Posterior vena cava (tissue), 2 donors: ENCODE measurements at places on chromosomes 4 and X.

GRCh38 chrX:79065696-79066095, 78.8 kb upstream of the GPR174 start:
- no peak for DNase-seq

GRCh38 chrX:40709395-40709794, 25.9 kb downstream of the MED14 start:
- DNase-seq: no peak

DNA sequence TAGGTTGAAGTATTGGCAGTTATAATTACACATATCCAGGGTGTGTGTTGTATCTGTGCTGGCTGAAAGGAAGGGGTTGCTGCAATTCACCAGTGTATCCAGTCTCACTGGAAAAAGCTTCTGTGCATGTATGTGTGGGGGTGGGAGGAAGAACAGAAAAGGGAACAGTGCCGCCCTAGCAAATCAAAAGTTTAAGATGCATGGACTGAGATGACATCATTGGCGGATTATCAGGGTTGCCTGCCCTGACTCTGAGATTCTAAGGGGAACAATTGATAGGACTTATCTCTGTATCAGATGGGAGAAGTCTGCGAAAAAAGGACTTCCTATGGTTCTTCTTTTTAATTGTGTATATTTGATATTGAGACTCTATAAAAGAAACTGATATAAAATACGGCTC, 3.5 kb downstream of the SLC25A43 start:
- no peak for DNase-seq

DNA sequence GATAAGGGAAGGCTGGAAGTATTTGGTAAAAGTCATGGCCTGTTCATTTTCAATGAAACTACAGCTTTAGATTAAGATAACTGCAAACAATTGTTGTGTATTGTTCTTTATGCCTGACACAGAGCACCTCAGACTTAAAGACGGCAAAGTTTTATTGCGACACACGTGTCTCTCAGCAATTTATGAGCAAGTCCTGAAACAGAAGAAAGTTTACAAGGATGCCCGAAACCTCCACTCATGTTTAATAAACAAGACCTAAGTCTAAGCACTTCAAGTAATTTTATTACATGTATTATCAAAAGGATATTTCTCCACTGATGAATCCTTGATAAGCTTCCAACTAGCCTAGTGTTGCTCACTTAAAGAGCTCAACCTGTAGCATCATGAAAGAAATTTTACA, 51.0 kb downstream of the DHX15 start:
- DNase-seq: no peak

GRCh38 chr4:54543088-54543795, 114.5 kb upstream of the KIT start:
- DNase-seq: no peak

- no peak for DNase-seq
These were observed 25.0 kb downstream of the ADGRA3 start for GRCh38 chr4:22490718-22491315.

- DNase-seq: no peak
These were observed 14.2 kb upstream of the PJA1 start for GRCh38 chrX:69179380-69179911.

DNA sequence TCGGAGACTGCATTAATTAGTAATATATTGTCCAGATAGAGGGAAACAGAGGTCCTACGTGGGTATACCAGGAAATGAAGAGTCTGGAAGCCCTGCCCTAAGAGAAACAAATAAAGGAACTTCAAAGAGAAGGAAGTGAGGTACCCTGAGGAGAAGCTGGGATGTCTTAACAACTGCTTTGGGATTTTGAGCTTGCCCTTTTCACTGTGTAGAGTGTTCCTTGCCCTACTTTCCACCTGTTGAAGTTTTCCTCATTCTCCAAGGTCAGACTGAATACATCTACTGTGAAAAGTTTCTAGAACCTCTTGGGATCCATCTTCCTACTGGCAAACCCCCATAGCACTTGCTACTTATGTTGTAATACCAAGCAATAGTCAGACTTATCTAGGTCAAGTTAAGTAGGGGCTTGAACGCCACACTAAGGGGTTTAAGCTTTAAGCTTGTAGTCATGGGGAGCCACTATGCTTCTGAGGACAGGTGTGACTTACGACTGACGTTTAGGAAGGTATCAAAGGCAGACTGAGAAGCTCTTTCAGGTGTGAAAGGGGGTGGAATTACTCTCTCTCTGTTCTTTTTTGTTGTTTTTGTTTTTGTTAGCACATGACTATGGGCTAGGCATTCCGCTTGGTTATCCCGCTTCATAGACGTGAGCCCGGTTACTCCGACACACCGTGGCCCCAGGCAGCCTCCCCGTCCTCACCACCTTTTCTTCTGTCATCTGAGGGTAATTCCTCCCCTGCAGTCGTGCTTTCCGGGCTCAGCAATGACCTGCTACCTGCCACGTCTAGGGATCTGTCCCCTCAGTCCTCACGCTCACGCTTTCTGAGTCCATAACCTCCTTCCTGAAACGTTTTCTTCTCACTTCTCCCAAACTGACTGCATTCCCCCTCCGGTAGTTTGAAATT, 959 bp upstream of the REST start:
- DNase-seq: no peak

DNA sequence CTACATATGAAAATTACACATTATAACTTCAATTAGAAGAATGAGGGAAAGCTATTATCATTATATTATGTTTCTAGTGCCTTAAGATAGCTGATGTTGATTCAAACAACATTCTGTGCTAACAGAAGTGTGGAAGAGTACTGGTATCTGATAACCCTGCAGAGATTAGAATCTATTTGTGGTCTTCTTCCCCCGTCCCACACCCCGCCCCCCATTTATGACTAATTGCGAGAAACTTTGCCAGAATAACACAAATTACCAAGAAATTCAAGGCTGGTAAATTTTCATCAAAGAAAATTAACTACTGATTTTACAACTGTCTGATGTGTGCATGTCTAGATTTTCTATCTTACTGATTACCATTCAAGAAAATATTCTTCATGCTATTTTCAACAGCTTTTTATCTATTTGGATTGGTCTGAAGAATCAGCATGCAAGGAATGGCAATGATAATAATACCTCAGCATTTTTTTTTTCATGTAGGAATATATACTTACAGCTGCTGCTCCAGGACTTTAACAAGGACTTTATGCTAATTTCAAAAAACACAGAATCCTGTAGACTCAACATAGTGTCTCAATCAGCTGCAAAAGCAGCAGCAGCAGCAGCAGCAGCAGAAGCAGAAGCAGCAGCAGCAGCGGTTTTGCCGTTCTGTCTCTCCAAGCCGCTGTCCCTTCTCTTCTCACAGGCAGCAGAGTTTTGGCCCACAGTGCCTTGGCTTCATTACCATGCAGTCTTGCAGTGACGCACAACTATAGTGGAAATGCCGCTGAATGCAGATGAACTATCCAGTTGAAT, 126.7 kb downstream of the FRYL start:
- DNase-seq: no peak

- no peak for DNase-seq
These were observed 110.2 kb upstream of the MYOZ2 start for GRCh38 chr4:119025420-119025819.

GRCh38 chrX:33183361-33183760, 28.0 kb downstream of the DMD start:
- DNase-seq: no peak

GRCh38 chr4:108072300-108072699, 82.6 kb downstream of the HADH start:
- no peak for DNase-seq

DNA sequence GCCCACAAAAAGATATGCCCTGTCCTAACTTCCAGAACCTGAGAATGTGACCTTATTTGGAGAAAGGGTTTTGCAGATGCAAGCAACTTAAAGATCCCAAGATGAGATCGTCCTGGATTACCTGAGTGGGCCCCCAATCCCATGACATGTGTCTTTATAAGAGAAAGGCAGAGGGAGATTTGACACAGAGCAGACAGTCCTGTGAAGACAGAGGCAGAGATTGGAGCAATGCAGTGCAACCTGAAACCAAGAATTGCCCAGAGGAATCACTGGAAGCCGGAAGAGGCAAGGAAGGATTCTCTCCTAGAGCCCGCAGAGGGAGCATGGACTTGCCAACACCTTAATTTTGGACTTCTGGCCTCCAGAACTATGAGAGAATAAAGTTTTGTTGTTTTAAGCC, 171.5 kb downstream of the SMIM20 start:
- no peak for DNase-seq

DNA sequence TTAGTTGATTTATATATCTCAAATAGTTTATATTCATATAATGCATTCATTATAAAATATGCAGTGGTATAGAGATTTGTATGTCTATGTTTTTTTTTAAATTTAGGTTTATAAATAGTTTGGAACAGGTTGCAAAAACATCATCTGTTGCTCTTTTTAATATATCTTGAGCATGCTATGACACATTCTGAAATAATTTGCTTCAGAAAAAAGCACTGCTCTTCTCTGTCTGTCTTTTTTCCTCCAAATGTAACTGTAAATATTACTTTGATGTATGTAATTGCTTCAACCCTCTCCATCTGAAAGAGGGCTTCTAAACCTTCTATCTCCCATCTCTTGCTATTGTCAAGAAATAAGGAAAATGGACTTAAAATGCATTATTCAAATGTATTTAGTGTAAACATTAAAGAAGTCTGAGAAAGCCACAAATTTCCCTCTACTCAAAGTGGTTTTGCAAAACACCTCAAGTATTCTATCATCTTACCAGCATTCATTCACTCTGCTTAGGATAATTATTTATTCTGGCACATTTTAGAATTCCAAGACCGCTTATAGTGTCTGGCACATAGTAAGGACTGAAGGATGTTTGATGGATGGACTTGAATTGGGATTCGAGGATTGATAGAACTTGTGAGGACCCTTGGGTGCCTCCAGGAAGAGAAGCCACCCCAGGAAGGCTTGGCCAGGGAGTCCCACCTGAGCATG, 87.8 kb downstream of the CLNK start:
- DNase-seq: no peak

- no peak for DNase-seq
These were observed 1137.0 kb upstream of the POU3F4 start for GRCh38 chrX:82370978-82371646.

DNA sequence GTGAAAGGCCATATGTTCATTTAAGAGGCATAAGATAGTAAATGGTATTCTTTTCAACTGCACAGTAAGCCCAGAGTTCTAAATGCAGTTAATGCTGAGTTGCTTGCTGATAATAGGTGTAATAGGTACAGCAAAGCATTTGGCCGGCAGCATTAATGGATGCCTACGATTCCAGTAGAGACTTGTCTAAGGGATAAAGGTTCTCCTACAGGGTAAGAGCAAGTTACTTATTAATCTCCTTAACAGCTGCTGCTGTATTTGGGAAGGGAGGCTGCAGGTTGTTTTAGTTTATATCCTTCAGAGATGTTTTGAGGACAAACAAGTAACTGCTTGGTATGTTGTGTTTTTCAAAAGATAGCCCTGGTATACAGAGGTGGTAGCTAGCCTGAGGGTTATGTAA, 16.8 kb downstream of the TSPAN7 start:
- no peak for DNase-seq

- no peak for DNase-seq
These were observed 658.7 kb downstream of the FSTL5 start for GRCh38 chr4:161505141-161505540.

DNA sequence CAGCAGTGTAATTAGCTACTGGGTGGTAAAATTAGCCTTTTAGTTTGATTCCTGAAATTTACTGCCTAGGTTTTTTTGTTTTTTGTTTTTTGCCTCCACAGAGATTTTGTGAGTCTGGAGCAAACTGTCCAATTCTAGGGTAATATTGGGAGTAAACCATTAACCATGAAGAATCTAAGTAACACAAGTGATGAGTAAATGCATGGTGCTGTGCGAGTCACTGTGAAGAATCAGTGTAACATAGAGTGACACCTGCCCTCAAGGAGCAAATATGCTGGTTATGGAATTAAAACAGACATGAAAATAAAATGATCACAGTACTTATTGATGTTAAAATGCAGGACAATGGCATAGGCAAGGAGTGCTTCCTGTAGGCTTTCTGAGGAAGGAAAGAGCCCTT, 60.1 kb downstream of the LRP2BP start:
- no peak for DNase-seq

- DNase-seq: no peak
These were observed 83.4 kb downstream of the MSN start for GRCh38 chrX:65750674-65751469.
